ENCODE measurements at places on chromosomes 7 and 10. TPM values are rescaled to one million over a fixed set of nuclear protein-coding genes. Genes with fewer than 3 reads are reported as not detected.

Gene ELN
- total RNA-seq: 3.7 TPM

- H3K27ac ChIP-seq: no peak overlapping the region
- DNase-seq: peak; percentile 59
- H3K4me1 ChIP-seq: peaks cover 33% of the 10 kb centered on the region
- no peaks in the 10 kb centered on the region for H3K27me3 ChIP-seq
Measured at GRCh38 chr7:112162142-112162766, 43.9 kb downstream of the DOCK4 start.

DNA sequence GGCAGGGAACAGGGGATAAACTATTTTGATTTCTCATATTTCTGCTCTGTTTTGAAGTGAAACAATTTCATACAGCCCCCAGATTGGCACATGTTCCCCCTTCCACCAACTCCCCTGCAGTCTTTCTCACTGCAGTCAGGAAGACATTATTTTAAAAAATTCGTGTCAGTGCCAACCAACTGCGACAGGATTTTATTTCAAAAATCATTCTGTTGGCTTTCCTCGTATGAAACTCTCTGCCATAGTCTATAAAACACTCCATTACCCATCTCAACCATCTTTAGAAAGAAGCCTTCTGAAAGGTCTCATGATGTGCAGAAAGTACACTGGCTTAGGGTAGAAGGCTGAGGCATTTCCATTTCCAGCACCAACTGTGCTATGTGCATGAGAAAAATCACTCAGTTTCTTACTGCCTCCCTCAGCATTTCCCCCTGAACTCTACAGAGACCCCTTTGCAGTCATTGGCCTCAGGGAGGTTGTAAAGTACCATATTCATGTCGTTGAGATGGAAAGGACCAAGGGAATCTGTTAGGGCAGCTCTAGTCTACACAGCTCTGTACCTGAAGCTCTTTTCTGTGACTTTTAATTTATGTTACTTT is 46.9 kb downstream of the STEAP1B start:
- peaks cover 15% of the 10 kb centered on the region for H3K4me1 ChIP-seq
- no peaks in the 10 kb centered on the region for H3K27me3 ChIP-seq
- H3K4me3 ChIP-seq: no peak overlapping the region
- H3K27ac ChIP-seq: no peak overlapping the region

DNA sequence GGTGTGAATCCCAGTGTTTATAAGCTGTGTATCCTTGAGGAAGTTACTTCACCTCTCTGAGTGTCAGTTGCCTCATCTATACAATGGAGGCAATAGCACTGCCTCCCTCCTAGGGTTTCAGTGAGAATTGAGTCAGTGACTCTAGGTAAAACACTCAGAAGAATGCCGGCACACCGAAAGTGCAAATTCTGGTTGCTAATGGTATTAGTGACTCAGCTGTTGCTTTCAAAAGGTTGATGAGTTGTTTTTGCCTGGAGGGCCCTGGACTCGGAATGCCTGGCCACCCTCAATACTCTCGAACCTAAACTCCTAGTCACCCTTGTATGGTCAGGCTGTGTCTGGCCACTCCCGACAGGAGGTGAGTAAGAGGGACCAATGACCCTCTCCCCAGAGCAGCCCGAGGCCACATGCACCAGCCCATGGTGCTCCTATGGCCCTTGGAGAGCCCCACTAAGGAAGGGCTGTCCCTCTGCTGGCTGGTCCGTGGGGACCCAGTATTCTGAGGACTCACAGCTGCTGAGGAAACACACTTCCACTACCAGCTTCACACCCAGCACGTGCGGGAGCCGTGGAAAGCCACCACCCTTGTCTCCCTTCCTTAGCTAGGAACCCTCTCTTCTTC is 60.2 kb downstream of the CALML3 start:
- H3K4me3 ChIP-seq: no peak overlapping the region
- peaks cover 2% of the 10 kb centered on the region for H3K27me3 ChIP-seq
- H3K36me3 ChIP-seq: peaks cover 5% of the 10 kb centered on the region
- H3K4me1 ChIP-seq: peaks cover 18% of the 10 kb centered on the region
- DNase-seq: no peak

- H3K4me3 ChIP-seq: no peak overlapping the region
- no peaks in the 10 kb centered on the region for H3K27me3 ChIP-seq
- no peak overlapping the region for H3K27ac ChIP-seq
- H3K4me1 ChIP-seq: no peaks in the 10 kb centered on the region
Measured at GRCh38 chr7:95863623-95864022, 91.3 kb downstream of the DYNC1I1 start.

- H3K4me1 ChIP-seq: no peaks in the 10 kb centered on the region
- H3K27me3 ChIP-seq: no peaks in the 10 kb centered on the region
- H3K27ac ChIP-seq: no peak overlapping the region
- H3K4me3 ChIP-seq: no peak overlapping the region
- DNase-seq: no peak
Measured at GRCh38 chr7:79296553-79297320, 156.7 kb downstream of the MAGI2 start.

Gene RSPH10B2
- total RNA-seq: 1.0 TPM

DNA sequence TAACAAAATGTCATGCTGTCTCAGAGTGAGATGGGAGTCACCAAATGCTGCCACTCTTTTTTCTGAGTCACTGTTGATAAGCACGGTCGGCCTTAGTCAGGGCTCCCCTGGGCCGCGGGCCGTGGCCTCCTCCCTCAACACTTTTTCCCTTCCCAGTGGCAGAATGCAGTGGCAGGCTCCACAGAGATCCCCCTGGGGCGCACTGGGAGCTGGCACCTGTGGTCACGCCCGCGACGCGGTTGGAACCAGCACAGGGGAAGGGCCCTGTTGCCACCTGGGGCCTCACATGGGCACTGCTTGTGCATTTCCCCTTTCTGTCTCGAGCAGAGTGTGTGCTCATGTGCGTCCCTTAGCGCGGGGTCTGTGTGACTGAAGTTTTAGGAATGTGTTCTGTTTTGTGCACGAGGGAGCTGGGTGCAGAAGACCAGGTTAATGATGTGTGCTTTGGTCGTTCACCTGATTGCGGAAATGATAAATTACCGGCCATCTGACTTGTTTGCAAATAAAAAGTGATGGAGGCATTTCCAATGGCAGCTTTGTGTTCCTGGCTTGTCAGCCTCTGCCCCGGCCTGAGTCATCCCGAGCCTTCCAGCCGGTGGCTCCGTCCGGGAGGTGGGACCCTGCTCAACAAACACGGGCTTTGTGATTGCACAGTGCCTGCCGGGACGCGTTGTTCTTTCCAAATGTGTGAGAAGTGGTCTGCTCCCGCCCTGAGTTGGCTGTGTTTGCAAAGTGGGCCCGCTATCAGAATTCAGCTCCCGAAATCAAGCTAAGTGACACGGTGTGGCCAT is 100.7 kb downstream of the NKX6-2 start:
- peak; percentile 13 for DNase-seq
- peaks cover 2% of the 10 kb centered on the region for H3K4me1 ChIP-seq
- no peak overlapping the region for H3K4me3 ChIP-seq
- H3K27me3 ChIP-seq: peaks cover 4% of the 10 kb centered on the region
- no peak overlapping the region for H3K27ac ChIP-seq

- no peaks in the 10 kb centered on the region for H3K4me1 ChIP-seq
- H3K4me3 ChIP-seq: no peak overlapping the region
- DNase-seq: no peak
- no peaks in the 10 kb centered on the region for H3K36me3 ChIP-seq
Measured at GRCh38 chr10:19719284-19719683, 96.9 kb upstream of the PLXDC2 start.

Gene VWA2
- not detected for total RNA-seq

Gene DHX32
- total RNA-seq: 11.3 TPM

Gene PANK1
- 16.7 TPM for total RNA-seq

DNA sequence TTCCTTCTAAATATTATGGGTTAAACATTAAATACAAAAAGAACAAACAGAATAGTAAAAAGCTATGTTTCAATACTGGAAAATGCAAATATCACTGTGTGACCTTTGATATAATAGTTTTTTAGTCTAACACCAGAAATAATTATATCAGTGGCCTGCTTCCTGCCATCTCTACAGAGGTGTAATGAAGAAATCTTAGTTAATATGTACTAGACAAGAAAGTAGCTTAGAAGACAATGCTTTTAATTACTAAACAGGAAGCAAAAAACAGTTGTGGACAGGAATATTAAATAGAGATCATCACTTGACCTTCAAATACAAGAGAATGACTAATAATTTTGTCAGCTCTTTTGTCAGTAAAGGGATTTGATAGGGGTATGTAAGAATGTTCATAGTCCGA is 47.4 kb upstream of the LRRN3 start:
- no peak for DNase-seq
- H3K36me3 ChIP-seq: no peaks in the 10 kb centered on the region
- H3K27ac ChIP-seq: no peak overlapping the region
- H3K4me3 ChIP-seq: no peak overlapping the region
- H3K4me1 ChIP-seq: peaks cover 2% of the 10 kb centered on the region

DNA sequence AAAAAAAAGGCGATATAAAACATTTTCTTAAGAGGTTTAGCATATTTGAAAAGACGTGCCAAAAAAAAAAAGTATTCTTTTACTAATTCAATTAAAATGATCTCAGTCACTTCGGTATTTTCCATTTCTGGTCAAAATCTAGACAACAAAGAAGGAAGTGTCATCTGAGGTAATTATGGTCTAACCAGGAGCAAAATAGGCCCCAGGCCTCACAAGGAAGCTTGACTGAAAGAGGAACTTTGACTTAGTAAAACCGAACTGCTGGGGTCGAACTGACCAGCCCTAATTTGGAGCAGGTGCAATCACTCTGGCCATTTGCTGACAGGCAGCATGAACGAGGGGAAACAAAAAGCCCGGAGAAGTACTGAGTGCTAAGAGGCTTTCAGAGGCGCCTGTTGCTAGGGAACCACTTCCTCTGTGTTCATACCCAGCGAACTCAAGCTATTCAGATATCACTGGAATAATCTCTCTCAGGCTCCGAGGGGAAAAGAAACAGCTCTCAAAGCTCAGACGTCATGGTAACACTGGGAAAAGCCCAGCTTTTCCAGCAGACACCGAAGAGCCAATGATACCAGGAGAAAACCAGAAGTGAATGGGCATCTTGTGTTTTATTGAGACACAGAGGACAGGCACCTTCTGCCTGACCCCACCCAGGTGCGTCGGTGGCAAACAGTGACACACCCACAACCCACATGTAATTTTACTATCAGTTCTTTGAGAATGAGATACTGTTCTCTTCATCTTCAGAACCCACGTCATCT is 126.5 kb downstream of the FAM107B start:
- peaks cover 17% of the 10 kb centered on the region for H3K4me1 ChIP-seq
- peaks cover 2% of the 10 kb centered on the region for H3K27me3 ChIP-seq
- peak; percentile 48 for DNase-seq
- H3K4me3 ChIP-seq: peak overlapping the region; percentile 39
- peak overlapping the region; percentile 75 for H3K27ac ChIP-seq

- H3K36me3 ChIP-seq: no peaks in the 10 kb centered on the region
- H3K27me3 ChIP-seq: peaks cover 2% of the 10 kb centered on the region
- H3K4me3 ChIP-seq: no peak overlapping the region
Measured at GRCh38 chr10:16566202-16566805, 44.6 kb upstream of the C1QL3 start.

- no peaks in the 10 kb centered on the region for H3K36me3 ChIP-seq
- peaks cover 4% of the 10 kb centered on the region for H3K4me1 ChIP-seq
- peak overlapping the region; percentile 79 for H3K27ac ChIP-seq
- H3K27me3 ChIP-seq: peaks cover 5% of the 10 kb centered on the region
- no peak for DNase-seq
Measured at GRCh38 chr7:32494946-32495297, 367 bp upstream of the AVL9 start.

Gene VAX1
- total RNA-seq: 0.27 TPM

DNA sequence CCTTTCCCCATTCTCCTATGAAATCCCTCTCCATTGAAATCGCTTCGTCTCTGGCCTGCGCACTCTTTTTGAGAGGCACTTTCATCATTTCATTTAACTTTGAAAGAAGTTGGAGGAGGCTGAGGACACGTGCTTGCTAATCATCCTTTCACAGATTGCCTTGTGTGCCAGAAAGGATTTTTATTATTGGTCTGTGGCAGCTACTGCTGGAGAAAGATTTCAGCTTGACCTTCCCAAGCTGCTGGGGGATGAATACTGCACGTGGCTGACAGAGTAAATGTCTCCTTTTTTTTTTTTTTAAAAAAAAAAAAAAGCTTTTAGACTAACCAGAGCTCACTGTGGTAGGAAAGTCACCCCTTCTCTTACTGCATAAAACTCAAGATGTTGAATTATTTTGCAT is 44.2 kb upstream of the KCNIP2 start:
- H3K27ac ChIP-seq: peak overlapping the region; percentile 59
- DNase-seq: no peak
- H3K36me3 ChIP-seq: no peaks in the 10 kb centered on the region
- peaks cover 24% of the 10 kb centered on the region for H3K4me1 ChIP-seq

DNA sequence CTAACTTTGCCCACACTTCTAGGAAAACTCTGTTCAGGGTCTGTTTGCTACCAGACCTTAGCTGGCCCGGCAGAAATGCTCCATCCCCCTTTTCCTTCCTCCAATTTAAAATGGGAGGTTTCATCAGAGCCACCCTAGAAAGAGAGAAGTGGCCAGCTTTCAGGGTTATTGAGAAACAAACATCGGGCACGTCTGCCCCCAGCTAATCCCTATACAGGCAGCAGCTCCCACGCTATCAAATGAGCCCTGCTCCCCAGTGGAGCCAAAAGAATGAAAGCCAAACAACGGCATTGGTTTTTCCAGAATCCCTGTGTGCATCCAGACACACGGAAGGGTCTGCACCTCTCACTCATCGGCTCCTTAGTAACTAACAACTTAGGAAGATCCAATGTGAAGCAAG is 132.5 kb downstream of the GRID1 start:
- no peak for DNase-seq
- H3K4me3 ChIP-seq: no peak overlapping the region
- H3K36me3 ChIP-seq: peaks cover 19% of the 10 kb centered on the region

Gene RBP3
- not detected for total RNA-seq

Gene C10orf67
- total RNA-seq: not detected

DNA sequence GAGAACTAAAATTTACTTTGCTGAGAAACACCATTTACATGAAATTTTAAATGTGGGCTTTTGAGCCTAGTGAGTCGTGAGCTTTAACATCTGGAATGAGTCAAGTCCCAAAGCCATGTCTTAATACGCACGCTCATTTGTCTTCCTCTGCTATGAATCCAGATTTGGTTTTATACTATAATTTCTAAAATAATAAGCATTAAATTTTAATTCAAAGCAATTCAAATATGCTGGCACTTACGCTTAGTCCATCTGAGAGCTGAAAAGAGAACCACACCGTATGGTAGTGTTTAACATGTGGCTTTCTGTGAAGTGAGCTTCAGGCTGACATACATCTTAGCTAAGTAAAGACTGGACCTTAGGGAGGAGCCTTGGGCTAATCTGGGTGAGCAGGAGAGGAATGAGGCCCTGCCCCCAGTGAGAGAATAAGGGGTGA is 52.2 kb downstream of the CUBN start:
- no peak for DNase-seq
- peaks cover 12% of the 10 kb centered on the region for H3K4me1 ChIP-seq
- peaks cover 3% of the 10 kb centered on the region for H3K27me3 ChIP-seq
- no peaks in the 10 kb centered on the region for H3K36me3 ChIP-seq
- no peak overlapping the region for H3K4me3 ChIP-seq
